ENCODE measurements at places on chromosomes 3 and 15. TPM values are rescaled to one million over a fixed set of nuclear protein-coding genes. Genes with fewer than 3 reads are reported as not detected.

The DLL4 gene
- total RNA-seq = 103 TPM

The SLC28A2 gene
- total RNA-seq = not detected

The CLDN18 gene
- not detected for total RNA-seq

The POTEB3 gene
- total RNA-seq = not detected

The CAPN3 gene
- total RNA-seq = 0.28 TPM

The MAGEL2 gene
- total RNA-seq = not detected

The PBRM1 gene
- 60.8 TPM for total RNA-seq

The CDCP1 gene
- 5.1 TPM for total RNA-seq

The IGSF11 gene
- not detected for total RNA-seq

The KLHL6 gene
- total RNA-seq = 5.9 TPM

The CLDN1 gene
- total RNA-seq = 0.47 TPM

The ADAMTS17 gene
- total RNA-seq = 0.75 TPM

The THOC7 gene
- 36.1 TPM for total RNA-seq

The PRTG gene
- 1.4 TPM for total RNA-seq

The THPO gene
- total RNA-seq = not detected

The SYNPR gene
- total RNA-seq = not detected

The PRKCI gene
- 46.8 TPM for total RNA-seq

The MAN2C1 gene
- total RNA-seq = 152 TPM

The NUP210 gene
- 0.28 TPM for total RNA-seq

All from endothelial cell of coronary artery (primary cell).